Sigmoid colon (tissue), 7 donors: ENCODE measurements at places on chromosomes 1 and 21. TPM values are rescaled to one million over a fixed set of nuclear protein-coding genes. Genes with fewer than 3 reads are reported as not detected.

DNA sequence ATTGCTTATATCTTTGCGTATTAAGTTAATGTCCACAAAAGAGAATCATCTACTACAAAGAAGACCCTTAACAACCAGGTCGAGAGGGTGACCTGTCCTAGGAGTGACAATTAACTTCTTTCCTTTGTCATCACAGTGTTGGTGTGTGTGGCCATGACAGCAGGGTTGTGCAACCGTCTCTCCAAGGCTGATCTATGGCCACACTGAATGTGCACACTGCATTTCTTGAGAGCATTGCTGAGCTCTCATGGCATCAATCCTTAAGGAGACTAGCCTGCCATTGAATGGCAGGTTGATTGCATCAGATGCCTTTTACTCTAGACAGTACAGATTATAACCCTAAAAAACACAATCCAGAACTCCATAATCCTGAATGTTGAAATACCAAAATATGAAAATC is 86.5 kb upstream of the OLFM3 start:
- no peaks in the 10 kb centered on the region for H3K27me3 ChIP-seq
- no peak overlapping the region for H3K27ac ChIP-seq
- H3K4me3 ChIP-seq, result no peak overlapping the region
- no peaks in the 10 kb centered on the region for H3K36me3 ChIP-seq
- no peaks in the 10 kb centered on the region for H3K4me1 ChIP-seq

DNA sequence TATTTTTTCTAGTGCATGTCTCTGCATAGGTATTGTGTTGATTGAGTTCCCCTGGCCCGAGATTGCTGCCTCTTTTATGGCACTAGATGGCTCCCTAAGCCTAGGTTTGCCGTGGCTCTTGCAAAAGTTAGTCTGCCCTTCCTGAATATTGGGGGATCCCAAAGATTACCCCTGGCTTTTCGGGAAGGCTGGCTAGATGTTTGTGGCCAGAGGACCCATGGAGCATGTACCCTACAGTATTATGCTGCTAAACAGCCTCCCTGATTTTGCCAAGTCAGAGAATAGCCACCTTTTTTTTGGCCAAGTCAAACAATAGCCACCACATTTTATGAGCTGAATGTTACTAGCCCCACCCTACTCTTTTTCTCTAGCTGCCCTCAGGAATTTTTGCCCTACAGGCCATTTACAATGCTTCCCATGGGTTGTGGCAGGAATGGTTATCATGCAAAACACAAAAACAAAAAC is 343.2 kb downstream of the OLFM3 start:
- no peaks in the 10 kb centered on the region for H3K27me3 ChIP-seq
- H3K36me3 ChIP-seq, result no peaks in the 10 kb centered on the region
- no peak overlapping the region for H3K27ac ChIP-seq
- no peak overlapping the region for H3K4me3 ChIP-seq
- H3K4me1 ChIP-seq, result no peaks in the 10 kb centered on the region

RABGGTB gene
- total RNA-seq, result 53.9 TPM

DNA sequence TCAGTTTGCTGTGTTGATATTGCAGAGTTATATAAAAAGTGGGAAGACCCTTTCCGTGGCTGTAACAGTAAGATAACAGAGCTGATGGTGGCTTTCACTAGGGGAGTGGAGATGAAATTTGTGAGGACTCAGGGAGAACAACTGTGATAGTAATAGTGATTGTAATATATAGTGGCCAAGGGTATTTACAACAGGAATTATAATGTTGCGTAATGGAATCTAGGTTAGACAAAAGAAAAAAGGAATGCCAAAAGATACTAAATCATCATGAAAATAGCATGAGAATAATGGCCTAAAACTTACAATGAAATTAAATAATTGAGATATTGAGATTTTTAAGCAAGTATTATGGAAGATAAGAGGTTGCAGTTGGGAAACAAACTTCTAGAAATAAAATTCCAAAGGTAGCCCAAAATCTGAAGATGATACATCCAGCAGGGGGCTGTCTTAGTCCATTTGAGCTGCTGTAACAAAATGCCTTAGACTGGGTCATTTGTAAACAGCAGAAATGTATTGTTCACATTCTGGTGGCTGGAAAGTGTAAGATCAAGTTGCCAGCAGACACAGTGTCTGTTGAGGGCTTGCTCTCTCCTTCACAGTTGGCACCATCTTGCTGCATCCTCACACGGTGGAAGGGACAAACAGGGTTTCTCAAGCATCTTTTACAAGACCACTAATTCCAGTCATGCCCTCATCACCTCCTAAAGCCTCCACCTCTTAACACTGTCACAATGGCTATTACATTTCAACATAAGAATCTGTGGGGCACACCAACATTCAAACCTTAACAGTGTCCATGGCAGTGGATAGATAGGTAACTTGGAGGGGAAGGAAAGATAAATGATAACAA is 711.2 kb downstream of the MRPL39 start:
- no peak overlapping the region for H3K27ac ChIP-seq
- no peaks in the 10 kb centered on the region for H3K36me3 ChIP-seq
- H3K4me3 ChIP-seq, result no peak overlapping the region
- DNase-seq, result no peak

DNA sequence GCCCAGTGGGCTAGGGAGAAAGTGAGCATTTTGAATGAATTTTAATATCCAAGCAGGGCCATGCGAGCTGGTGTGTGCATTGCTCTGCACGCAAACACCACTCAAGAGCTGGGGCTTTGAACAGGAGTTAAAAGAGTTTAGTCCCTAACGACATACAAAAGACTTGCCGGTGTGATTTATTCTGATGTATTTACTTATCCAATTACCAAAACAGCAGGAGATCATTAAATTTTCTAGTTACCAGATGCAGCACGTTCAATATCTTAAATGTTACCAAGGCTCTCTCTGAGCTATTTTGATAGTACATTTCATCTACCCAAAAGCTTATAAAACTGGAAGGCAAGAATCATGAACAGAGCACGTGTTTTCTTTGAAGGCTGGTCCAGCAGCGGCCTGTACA is 30.0 kb upstream of the DMRTA2 start:
- no peak for DNase-seq
- no peaks in the 10 kb centered on the region for H3K4me1 ChIP-seq
- no peaks in the 10 kb centered on the region for H3K27me3 ChIP-seq
- H3K27ac ChIP-seq, result no peak overlapping the region
- H3K36me3 ChIP-seq, result no peaks in the 10 kb centered on the region

DNA sequence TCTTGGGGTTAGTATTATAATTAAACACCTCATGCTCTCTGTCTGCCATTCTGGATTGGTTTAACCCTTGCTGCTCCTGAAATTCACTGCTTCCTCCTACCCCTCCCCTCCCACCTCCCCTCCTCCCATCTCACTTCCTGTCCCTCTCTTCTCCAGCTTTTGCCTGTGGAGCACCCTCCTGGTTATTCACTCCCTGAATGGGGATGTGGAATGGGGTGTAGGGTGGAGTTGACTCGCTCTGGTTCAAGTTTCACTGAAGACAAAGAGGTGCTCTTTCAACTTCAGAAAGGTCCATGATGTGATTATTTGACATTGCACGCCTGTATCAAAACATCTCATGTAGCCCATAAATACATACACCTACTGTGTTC is 160.5 kb downstream of the PLXNA2 start:
- no peak for DNase-seq
- H3K36me3 ChIP-seq, result no peaks in the 10 kb centered on the region
- no peaks in the 10 kb centered on the region for H3K27me3 ChIP-seq
- H3K27ac ChIP-seq, result no peak overlapping the region
